ENCODE measurements at places on chromosomes 16 and 17.

DNA sequence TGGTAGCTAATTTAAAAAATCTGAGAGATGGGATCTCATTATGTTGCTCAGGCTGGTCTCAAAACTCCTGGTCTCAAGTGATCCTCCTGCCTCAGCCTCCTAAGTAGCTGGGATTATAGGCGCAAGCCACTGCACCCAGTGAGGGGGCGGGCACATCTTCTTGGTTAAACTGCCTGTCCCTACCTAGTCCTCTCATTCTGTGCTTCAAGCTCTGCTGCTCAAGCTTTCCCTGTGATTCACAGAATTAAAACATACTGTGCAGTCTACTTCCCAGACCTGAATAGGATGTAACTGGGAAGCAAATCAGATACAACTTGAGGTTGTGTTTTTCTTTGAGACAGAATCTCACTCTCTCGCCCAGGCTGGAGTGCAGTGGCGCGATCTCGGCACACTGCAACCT lies 2.3 kb downstream of the MRPL38 start:
- no peak for DNase-seq

GRCh38 chr17:9755083-9755482 lies 36.3 kb downstream of the DHRS7C start:
- no peak for DNase-seq

GRCh38 chr16:11078812-11079459 lies 134.6 kb downstream of the CLEC16A start:
- peak; percentile 63 for DNase-seq

- DNase-seq = no peak
Observed at GRCh38 chr17:43003542-43004172, 2.9 kb upstream of the IFI35 start.

GRCh38 chr17:45431531-45432404 lies 902 bp downstream of the ARHGAP27 start:
- DNase-seq = no peak

DNA sequence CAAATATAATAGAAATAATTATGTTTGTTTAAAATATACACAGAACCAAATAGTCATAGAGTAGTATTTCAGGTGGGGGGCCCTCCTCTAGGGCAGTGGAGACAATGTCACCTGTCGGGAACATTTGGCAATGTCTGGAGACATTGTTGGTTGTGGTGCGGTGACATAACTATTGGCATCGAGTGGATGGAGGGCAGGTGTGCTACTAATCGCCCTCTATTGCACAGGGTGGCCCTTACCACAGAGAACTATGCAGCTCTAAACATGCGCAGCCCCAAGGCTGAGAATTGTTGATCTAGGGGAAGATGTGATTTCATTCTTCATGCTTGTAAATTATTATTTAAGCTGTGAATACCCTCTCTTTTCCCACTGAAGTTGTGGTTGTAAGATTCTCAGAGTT lies 594.0 kb downstream of the WWOX start:
- DNase-seq = no peak

DNA sequence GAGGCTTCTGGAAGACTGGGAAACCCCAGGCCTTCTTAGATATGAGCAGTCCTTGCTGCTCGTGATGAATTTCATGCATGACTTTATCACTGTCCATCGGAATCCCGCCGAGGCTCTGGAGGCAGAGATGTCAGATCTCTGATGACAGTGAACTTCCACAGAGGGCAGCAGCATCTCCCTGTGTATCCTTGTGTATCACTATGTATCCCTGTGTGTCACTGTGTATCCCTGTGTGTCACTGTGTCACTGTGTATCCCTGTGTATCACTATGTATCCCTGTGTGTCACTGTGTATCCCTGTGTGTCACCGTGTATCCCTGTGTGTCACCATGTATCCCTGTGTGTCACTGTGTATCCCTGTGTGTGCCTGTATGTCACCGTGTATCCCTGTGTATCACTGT lies 160.2 kb upstream of the CHMP6 start:
- no peak for DNase-seq

GRCh38 chr16:4494746-4495490 lies 18.7 kb downstream of the HMOX2 start:
- DNase-seq = no peak

GRCh38 chr16:75550211-75550662 lies 5.8 kb downstream of the TMEM231 start:
- DNase-seq = no peak

- no peak for DNase-seq
Observed at GRCh38 chr17:17076066-17076465, 33.8 kb downstream of the MPRIP start.

GRCh38 chr17:28370035-28370743 lies at the start of gene VTN:
VTN (minus strand) TSS chr17:28370307; CDS start chr17:28370203, 104 bp downstream.
- no peak for DNase-seq

DNA sequence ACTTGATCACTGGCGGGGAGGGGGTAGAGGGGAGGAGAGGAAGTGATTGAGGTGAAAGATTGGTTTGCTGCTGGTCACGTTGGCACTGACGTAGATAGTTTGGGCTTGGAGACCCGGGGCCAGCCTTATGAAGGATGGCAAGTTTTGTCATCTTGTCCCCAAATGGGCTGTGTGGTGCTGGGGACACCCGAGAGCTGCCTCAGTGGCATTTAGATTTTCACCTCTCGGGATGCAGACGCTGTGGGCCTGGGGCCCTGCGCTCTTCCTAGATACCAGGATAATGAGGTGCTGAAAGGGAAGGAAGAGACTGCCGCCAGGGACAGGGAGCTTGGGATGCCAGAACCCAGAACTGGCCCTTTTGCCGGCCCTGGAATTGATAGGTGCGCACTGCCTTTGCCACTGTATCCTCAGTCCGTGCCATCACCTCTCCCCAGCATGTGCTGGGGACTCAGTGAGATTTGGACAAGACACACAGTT lies 1.4 kb upstream of the SOCS3 start:
- no peak for DNase-seq

DNA sequence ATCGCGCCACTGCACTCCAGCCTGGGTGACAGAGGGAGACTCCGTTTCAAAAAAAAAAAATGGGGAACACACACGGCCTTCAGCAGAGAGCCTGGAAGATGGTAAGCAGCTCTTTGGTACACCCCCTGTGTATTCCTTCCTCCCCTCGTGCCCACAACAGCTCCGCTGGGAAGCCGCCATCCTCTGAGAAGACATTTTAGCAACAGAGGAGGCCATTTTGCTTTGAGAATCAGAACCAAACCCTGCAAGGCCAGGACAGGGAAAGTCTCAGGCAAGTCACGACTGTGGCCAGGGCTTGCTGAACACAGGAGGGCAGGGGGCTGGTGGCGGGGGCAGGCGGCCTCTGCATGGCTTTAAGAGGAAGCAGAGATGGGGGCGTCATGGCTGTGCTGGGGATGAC lies 45.7 kb downstream of the SOCS1 start:
- DNase-seq = no peak

GRCh38 chr17:29557739-29558116 lies 9.1 kb downstream of the ABHD15 start:
- no peak for DNase-seq

DNA sequence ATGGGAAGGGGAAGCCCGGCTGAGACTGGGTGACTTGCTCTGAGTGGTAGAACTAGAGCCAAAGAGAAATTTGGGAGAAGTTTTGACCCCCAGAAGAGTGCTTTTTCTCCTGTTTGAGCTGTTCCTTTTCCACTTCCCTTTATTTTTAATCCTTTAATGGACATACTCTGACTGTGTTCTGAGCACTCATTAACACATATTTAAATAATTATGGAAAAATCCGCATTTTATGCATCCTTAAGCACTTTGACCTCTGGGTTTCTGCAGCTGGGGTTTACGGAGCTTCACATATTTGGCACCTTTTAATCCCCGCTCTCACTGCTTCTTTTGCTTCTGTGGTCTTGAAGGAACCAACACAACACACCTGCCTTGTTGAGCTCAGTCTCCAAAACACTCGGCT lies 114.7 kb downstream of the FOXL1 start:
- no peak for DNase-seq

GRCh38 chr16:70304892-70305448 lies 6.0 kb downstream of the DDX19B start:
- DNase-seq = no peak

- no peak for DNase-seq
Observed at GRCh38 chr17:71446645-71447437, 674.0 kb upstream of the SOX9 start.

GRCh38 chr17:44557651-44558285 lies 484 bp downstream of the FZD2 start:
- no peak for DNase-seq

- no peak for DNase-seq
Observed at GRCh38 chr16:8084882-8085281, 505.4 kb downstream of the TMEM114 start.

DNA sequence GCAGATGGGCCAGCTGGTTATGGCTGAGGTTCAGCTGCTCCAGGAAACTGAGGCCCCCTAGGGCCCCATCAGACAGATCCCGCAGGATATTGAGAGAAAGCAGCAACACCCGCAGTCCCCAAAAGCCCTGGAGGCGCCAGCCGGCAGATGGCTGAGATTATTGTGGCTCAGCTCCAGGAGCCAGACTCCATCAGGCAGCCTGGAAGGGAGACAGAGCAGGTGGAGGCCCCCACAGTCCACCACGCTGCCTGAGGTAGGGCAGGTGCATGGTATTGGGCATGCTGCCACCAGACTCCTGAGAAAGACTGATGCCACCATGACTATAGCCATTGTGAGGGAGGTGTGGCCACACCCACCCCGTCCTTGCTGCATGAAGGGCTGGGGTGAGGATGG lies 9.5 kb upstream of the TMEM101 start:
- no peak for DNase-seq

- no peak for DNase-seq
Observed at GRCh38 chr17:5877948-5878347, 192.2 kb upstream of the WSCD1 start.

DNA sequence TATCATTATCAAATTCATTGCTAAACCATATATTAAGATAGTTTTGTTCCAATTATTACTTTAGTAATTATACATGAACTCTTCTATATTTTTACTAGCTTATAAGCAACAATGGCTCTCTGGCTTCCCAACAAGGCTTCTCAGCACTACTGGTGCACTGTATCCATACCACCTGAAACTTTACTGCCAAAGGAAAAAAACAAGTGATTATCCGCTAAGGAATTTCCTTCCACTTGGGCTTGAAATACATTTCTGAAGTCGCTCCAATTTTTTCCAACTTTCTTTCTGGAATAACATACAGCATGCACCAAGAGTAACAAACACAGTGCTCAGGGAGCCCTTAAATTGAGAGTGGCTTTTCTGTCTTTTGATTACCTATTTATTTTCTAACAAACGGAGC lies 2.1 kb downstream of the CSNK2A2 start:
- DNase-seq = no peak

DNA sequence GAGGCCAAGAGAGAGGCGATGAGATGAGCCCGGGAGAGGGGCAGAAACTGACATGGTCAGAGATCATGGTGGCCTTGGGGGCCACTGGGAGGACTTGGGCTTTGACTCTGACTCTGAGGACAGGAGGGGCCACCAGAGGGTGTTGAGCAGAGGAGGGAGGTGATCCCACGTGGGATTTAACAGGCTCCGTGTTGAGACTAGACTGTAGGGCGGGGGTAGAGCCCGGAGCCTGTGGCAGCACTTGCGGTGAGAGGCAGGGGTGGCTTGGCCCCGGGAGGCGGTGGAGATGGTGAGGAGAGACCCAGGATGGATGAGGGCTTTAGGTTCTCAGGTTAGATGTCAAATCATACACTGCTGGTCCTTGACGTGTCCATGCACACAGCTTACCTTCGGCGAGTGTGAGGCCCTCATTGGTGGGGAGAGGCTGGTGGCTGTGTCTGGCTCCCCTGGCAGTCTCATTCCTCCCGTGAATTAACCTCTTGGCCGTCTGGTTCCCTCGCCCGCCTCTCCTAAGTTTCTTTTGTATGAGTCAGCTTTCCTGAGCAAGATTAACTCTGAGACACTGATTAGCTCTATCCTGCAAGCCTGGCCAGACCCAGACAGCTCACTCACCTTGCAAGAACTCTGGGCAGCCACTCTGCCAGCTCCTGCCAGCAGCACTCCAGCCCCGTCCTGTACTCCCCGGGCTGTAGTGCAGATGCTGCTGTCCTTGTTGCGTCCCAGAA lies 39.7 kb downstream of the VPS35L start:
- peak; percentile 88 for DNase-seq

DNA sequence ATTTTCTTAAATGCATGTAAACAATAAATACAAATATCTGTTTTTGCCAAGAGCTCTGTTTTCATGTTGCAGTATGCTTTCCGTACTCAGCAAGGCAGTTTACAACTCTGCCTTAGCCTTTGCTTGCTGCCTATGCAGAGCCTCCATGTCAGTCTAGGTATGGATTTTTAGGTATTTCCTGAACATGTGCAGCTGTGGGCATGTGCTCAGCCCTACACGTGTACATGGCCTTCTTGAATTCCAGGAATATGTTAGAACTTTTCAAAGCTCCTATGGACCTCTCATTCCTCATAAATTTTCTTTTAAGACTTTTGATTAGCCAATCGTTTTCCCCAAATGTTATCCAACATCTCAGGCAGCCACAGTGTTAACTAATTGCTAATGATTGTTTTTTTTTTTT lies 63.8 kb downstream of the SYCE1L start:
- DNase-seq = no peak

DNA sequence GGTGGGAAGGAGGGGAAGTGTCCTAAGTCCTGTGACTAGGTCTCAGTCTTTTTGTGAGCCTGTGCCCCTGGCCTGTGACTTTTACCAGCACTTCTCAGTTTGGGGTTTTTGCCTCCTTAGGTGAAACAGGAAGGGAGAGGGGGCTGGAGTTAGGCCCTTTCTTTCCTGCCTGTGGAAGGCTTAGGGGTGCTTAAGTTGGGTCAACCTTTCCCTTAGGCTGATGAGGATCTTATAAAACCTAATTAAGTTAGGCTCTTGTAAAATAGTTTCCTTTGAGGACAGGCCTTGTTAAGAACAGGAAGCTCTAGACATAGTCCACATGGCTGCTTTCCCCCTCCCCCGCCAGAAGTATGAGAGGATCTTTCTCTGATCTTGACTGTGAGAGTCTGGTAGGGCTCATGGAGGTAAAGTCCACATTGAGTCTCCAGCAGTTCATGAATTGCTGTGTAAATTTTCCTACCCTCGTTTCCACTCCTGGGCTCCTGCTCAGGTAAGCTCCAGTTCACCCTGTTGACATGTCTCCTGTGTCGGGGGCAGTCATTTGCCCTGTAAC lies 17.0 kb upstream of the DNASE1 start:
- no peak for DNase-seq
